Head of caudate nucleus (tissue), 42 donors: ENCODE measurements at places on chromosomes 12 and 14.

- no peak for DNase-seq
Measured at GRCh38 chr12:70487440-70487839, 121.3 kb downstream of the KCNMB4 start.

DNA sequence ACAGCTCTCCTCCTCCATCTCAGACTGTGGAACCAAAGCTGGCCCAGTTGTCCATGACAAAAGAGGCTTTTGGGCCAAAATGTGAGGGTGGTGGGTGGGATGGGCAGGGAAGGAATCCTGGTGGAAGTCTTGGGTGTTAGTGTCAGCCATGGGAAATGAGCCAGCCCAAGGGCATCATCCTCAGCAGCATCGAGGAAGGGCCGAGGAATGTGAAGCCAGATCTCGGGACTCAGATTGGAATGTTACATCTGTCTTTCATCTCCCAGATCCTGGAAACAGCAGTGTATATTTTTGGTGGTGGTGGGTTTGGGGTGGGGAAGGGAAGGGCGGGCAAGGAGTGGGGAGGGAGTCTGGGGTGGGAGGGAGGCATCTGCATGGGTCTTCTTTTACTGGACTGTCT, 11.8 kb upstream of the TAMALIN start:
- no peak for DNase-seq

DNA sequence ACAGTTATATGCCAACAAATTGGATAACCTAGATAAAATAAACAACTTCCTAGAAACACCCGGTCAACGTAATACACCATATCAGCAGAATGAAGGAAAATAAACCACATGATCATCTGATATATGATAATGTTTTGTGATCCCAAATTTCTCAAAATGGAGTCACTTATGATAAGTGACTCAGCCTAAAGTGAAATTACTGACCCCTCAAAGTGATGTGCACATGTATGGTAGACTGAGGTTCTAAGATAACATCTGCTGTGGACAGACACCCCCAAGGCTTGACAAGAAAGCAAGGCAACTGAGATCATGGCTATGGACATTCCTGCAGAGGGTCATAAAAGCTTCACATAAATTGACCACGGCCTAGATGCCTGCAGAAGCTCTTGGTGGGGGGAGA, 105.1 kb upstream of the DCN start:
- DNase-seq: no peak

GRCh38 chr14:102986810-102987579, 64.5 kb downstream of the AMN start:
- DNase-seq: no peak
